Stimulated activated CD4-positive, alpha-beta T cell treated with anti-CD3 and anti-CD28 coated beads, Interleukin-12 subunit alpha, Interleukin-12 subunit beta, amount 100 ng/mL, for 4 hours (primary cell): ENCODE measurements at places on chromosomes 7 and 10.
A peak's percentile ranks its signal among the peaks of the same experiment; 100 is the strongest.

DNA sequence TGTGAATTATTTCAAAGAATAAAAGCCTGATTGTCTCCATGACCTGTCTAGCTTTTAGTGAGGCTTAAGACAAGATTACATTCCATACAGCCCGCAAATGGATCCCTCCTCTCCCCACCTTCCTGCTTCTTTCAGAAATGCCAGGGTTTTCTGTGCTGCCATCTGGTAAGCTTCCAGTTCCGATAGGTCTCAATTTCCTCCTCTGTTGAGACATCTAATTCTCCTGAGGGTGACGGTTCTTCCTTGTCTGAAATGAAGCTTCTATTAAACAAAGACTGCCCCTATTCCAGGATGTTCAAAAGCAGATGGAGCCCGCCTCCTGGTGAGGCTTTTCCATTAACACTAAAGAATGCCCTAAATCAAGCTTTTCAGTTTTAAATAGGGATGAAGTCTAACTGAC, 295.6 kb downstream of the PTPRN2 start:
- DNase-seq: no peak

- DNase-seq: no peak
These were observed 68.5 kb downstream of the FAM204A start for GRCh38 chr10:118273662-118274061.

DNA sequence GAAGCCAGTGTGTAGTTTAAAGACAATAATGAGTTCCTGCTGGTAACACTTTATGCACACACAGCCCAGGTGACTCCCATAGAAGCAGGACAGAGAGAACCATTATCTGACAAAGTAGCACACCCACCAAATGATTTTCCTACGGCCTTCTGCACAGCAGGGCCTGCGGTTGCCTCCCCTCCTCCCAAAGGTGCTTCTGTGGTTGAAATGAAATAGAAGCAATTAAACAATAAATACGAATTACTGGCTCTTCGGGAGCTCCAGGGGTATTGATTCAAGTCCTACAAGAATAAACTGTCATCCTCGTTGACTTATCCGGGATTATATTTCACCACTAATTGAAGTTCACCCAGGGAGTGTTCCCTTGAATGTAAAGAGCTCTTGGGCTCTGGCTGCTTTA, 172.1 kb downstream of the ACTR3B start:
- no peak for DNase-seq

DNA sequence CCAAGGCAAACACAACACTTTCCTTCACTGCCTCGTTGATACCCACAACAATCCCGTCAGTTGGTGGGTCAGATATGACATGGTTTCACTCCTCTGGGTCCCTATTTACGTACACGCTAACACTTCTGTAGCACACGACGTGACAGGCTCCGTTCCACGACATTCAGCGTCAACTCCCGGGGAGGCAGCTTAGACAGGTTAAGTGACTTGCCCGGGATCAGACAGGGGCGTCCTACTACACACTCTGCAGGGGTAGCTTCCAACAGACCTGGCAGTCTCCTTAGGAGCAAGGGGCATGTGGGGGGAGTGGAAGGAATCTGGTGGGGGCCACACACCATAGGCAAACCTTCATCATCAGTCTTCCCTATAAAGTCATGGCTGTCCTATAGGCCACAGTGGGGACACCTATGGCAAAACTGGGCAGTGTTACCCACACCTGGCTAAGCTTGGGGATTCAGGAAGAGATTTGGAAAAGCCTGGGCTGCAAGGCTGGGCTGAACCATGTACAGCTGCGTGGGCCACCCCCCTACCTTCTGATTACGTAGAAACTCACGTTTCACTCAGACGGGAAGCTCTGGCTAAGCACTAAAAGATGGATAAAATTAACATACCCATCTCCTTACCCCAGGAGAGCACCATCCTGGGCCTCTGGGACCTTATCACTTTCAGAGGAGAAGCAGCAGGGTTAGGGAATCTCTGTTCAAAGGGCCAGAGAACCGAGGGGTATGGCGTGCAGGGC, 2.0 kb downstream of the TYSND1 start:
- no peak for DNase-seq

DNA sequence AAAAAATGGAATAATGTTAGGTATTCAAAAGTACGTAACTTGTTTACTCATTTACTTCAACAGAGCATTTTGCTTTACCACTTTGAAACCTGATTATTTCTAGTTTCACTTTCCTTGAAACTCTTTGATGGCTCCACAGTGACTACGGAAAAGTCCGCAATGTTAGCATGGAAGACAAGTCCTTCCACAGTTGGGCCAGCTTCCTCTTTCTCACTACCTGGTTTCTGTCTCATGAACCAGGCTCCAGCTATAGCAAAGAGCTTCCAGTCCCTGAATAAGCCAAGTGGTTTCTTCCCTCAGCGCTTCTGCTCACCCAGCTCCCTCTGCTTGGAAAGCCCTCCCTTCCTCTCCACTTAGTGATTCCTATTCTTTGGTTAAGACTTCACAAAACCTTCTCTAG, 44.8 kb upstream of the SLC16A12 start:
- DNase-seq: no peak

DNA sequence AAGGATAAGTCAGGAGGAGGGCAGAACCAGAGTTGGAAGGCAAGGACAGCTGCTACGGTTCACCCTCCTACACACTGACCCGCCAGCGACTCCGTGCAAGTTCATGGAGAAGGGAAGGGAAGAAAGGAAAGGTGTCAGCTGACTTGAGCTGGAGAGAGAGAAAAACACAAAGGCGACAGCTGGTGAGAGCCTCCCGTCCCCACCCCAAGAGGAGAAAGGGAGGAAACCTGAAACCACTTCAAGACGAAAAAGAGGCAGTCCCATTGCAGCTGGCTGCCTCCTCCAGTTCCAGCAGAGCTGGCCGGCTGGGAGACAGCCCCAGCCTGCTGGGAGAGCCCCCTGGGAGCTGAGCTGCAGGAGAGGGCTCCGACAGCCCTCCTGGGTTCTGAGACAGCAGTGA, 75.2 kb downstream of the PARD3 start:
- DNase-seq: no peak

GRCh38 chr7:105448181-105448580, 59.5 kb upstream of the SRPK2 start:
- no peak for DNase-seq

DNA sequence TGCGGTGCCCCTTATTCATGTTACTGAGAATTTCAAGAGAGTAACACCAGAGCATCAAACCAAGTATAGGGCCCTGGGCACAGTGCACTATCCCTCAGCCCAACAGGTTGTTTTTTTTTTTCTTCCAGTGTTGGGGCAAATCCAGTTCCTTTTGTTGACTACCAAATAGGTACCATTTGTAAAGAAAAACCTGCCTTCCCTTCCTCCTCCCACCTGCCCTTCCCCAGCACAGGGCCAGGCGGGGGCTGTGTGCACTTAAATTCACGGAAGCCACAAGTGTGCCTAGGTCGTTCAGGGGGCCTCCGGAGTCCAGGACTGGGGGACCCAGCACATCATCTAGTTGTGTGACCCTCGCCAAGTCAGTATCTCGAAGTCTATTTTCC, 595 bp upstream of the SFXN4 start:
- no peak for DNase-seq

DNA sequence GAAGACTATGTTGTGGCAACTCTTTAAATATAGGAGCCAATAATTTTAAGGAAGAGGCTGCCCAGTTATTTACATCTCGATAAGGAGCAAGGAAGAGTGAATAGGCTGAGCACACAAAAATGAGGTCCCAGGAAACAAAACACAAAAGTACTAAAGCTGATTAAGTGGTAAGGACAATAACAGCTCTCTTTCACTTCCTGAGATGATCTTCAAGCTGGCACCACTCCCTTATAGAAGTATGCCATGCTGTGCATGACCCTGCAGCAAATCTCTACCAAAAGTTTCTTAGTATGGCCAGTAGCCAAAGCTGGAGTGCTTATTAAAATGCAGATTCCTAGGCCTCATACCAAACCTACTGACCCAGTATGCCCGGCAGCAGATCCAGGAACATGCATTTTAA, 39.7 kb downstream of the CADPS2 start:
- no peak for DNase-seq

GRCh38 chr7:127154101-127154500, 98.6 kb downstream of the GRM8 start:
- DNase-seq: no peak

DNA sequence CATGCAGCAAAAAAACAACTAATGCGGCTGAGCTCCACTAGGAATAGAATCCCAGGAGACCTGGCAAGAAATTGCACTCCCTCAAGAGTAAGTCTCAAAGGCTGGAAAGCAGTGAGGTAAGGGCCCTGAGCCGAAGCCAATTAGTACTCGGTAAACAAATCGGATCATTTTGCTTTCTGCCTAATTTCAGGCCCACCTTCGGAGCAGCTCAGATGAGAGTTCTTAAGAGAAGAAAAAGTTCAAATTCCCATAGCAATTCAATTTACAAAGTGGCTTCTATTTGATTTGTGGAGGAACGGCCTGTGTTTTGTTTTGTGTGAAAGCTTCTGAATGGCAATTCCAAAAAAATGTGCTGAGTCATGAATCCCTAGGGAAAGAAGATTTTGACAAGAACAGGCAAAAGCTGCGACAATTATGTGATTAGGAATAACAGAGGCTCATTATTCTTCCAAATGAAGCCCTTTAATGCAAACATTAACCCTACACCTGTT, 60.9 kb downstream of the SLC16A9 start:
- DNase-seq: no peak

DNA sequence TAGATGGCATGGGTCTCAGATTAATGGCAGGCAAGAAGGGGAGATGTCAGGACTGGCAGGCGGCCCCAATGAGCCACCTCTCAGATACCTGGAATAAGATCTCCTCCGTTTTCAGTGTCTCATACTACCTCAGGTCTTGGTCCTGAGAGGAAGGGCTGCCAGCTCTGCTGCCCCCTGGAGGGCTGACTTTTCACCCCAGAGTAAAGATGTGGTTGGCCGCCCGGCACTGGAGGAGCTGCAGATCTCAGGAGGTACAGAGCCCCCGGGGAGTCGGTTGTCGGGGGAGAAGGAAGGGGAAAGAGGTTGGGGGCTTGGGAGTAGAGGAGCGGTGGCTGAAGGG, 642 bp upstream of the COL13A1 start:
- peak; percentile 17 for DNase-seq

- no peak for DNase-seq
These were observed 160.6 kb upstream of the AOAH start for GRCh38 chr7:36884910-36885309.

GRCh38 chr10:73247509-73248258, 629 bp upstream of the DNAJC9 start:
- DNase-seq: no peak
